ENCODE measurements at places on chromosomes 11 and 22.

- DNase-seq = peak; percentile 95
These were observed 21.5 kb downstream of the PICALM start for GRCh38 chr11:86047275-86047991.

GRCh38 chr11:69100454-69101114 lies 51.9 kb downstream of the TPCN2 start:
- no peak for DNase-seq

- DNase-seq = no peak
These were observed 35.1 kb upstream of the FJX1 start for GRCh38 chr11:35583126-35583525.

DNA sequence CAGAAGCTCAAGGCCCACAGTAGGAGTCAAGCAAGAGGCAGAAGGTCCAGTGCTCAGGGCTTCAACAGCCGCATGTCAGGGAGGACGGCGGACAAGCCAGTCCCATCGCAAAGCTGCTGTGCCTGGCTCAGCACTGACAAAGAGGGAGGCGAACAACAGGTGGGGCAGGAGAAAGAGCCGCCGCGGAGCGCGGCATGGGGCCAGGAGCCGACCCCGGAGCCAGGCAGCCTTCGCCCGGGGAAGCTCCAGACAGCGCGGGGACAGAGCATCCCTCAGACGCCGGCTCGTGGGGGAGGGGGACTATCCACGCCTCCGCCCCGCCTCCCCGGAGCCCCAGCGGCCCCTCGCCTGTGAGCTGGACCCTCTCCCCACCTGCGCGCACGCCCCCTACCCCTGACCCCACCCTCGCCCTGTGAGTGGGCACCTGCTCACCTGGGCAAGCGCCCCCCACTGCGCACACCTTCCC lies 369 bp downstream of the DHCR7 start:
- peak; percentile 8 for DNase-seq

DNA sequence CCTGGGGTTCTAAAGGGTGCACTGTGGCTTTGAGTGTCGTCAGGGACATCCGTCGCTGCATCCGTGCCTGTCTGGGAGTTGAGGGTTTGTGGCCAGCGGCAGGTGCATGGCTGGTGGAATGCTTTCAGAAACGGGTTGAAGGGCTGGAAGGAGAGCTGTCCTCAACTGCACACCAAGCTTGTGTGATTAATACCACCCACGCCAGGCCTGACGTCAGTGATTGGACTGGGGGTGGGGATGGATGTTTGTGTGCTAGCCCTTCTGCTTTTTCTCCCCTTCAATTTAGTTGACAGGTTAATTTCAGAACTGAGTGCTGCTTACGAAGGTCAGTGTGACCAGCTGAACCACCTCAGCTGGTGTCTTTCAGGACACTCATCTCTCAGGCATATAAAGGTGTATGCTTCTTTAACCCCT lies 3.2 kb upstream of the GAB2 start:
- peak; percentile 98 for DNase-seq

- DNase-seq = no peak
These were observed 126.3 kb downstream of the C11orf91 start for GRCh38 chr11:33574331-33574730.

GRCh38 chr11:63505857-63506528 lies at the start of gene LGALS12:
TSS of gene LGALS12 (plus strand) at chr11:63506084. CDS start at chr11:63506459, 375 bp downstream.
- peak; percentile 43 for DNase-seq

GRCh38 chr22:43886231-43886630 lies 5.6 kb downstream of the PNPLA5 start:
- DNase-seq = no peak

GRCh38 chr11:126544108-126545056 lies 188.9 kb downstream of the ST3GAL4 start:
- DNase-seq = no peak

- DNase-seq = peak; percentile 43
These were observed 39.1 kb downstream of the CASP12 start for GRCh38 chr11:104858882-104859775.

- DNase-seq = no peak
These were observed 1078.0 kb downstream of the BRD1 start for GRCh38 chr22:48749555-48750227.

GRCh38 chr11:11512090-11512489 lies 109.7 kb downstream of the GALNT18 start:
- no peak for DNase-seq

DNA sequence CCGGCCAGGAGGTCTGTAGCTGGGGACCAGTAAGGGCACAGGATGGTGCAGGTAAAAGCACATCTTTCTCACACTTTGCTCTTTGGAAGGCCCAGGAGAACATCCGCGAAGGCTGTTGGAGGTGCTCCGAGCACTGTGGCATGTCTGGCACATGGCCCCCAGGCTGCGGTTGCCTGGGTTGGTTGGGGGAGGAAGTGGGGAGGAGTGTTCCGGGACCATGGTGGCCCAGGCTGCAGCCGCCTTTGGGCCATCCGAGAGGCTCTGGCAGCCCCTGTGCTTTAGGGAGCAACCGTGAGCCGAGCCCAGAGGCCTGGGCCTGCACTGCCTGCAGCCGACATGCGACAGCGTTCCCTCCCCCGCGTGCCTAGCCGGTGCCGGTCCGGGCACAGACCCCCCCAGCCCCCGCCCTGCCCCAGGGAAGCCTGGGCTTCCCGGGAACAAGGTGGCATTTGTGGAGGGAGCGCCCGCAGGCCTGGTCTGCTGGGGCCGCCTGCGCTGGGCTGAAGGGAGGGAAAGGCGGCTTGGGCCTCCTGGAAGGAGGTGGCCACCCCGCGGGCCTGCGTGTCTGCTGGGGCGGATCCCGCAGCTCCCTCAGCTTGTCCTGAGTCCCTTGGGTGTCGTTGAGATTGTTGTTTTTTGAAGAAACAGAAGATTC lies 57.9 kb downstream of the GRAMD4 start:
- DNase-seq = no peak

- peak; percentile 44 for DNase-seq
These were observed 112.2 kb downstream of the SBF2 start for GRCh38 chr11:10181811-10182210.

DNA sequence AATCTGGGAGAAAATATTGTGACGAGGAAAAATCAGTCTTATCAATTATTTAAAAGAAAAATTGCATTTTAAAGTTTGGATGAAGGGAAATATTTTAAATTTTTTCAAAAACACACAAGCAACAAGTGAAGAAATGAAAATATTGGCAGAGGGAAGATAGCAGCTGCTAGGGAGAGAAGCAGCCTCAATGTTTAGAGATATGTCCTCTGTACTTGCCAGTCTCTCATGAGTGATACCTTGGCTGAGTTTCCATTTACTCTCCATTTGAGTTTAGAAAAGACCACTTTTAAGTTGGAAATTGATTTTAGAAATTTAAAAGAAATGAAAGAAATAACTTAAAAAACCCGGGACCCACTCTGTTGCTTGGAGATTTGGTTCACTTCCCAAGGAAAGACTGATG lies 88.6 kb upstream of the DBX1 start:
- no peak for DNase-seq

DNA sequence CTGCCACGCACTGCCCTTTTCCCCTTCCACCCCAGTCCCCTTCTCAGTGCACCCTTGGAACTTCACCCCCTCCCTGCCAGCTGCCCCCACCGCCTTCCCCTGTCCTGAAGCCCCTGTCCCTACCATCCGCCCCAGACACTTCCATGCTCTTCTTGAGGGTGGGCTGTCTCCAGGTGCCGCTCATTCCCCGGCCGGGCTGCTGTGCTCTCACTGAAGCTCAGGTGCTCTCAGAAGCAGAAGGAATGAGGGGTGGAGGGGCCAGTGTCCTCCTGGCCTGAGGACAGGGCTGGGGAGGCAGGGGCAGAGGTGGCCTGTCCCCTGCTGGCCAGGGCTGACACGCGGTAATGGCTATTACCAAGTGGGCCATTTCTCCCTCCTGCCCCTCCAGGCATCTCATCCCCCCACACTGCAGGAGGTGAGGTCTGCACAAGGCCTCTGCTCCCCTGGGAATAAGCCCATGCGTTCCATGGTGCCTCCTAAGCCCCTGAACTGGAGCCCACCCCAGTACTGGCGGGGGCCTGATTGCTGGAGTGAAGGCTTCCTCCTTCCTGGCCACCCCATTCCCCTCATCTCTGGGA lies 6.6 kb upstream of the BID start:
- no peak for DNase-seq

DNA sequence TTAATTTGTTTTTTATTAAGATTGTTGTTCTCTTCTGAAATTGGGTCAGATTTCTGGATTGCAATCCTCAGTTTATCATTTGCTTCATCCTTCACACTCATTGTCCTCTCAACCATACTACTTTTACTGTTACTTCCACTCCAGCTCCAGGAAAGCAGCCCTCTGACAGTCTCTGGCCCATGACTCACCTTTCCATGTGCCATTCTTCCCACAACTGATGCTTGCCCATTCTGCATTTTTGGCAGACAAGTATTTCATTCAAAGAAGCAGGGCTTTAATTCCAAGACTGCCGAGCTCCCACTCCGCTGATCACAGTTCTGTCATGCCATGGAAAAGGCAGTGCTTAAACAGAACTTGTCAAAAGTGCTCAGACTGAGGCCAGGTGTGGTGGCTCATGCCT lies 139.2 kb downstream of the WNT11 start:
- DNase-seq = no peak

DNA sequence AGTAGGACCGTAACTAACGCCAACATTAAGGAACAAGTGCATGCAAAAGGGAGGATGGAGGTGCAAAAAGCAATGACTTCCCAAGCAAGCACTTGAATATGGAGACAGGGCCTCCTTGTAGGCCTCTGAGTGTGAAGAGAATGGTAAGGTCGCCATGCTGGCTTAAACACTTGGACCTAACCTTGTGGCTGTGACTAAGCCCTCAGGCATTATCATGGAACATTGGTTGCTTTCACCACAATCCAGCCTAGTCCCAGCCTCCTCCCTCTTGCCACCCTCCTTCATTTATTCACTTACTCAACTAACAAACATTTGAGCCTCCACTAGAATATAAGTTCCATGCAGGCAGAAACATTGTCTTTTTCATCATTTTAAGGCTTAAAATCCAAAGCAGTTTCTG lies 11.9 kb upstream of the SYTL2 start:
- no peak for DNase-seq

- DNase-seq = no peak
These were observed 9.9 kb downstream of the B3GAT1 start for GRCh38 chr11:134401825-134402809.

GRCh38 chr11:8335186-8335585 lies 71.5 kb upstream of the LMO1 start:
- DNase-seq = no peak

- no peak for DNase-seq
These were observed 458.0 kb upstream of the ARHGAP42 start for GRCh38 chr11:100229086-100229485.

GRCh38 chr22:47750086-47750485 lies 987.6 kb downstream of the TBC1D22A start:
- no peak for DNase-seq

GRCh38 chr11:61333550-61334433 lies 764 bp downstream of the TKFC start:
- no peak for DNase-seq

DNA sequence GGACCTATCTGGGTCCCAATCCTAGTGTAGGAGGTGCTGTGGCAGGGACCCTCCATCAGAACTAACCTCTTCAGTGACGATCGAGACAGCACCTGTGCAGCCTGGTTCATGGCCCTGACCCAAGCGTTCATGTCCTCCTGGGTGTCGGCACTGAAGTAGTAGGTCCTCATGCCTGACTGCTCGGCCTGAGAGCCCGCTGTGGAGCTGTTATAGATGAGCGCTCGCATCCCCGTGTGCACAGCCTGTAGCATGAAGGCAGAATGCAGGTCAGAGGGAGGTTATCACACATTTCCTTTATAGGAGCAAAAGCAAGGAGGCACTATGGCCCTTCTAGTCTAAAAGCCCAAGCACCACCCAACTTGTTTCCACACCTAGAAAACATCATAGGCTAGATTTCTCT lies 103.0 kb downstream of the C11orf58 start:
- DNase-seq = no peak

GRCh38 chr11:83744620-83745192 lies 458.5 kb upstream of the CCDC90B start:
- DNase-seq = no peak

- peak; percentile 3 for DNase-seq
These were observed 44.9 kb upstream of the ARFGAP3 start for GRCh38 chr22:42901790-42902508.

- no peak for DNase-seq
These were observed 12.2 kb downstream of the OR4D9 start for GRCh38 chr11:59523541-59523940.

DNA sequence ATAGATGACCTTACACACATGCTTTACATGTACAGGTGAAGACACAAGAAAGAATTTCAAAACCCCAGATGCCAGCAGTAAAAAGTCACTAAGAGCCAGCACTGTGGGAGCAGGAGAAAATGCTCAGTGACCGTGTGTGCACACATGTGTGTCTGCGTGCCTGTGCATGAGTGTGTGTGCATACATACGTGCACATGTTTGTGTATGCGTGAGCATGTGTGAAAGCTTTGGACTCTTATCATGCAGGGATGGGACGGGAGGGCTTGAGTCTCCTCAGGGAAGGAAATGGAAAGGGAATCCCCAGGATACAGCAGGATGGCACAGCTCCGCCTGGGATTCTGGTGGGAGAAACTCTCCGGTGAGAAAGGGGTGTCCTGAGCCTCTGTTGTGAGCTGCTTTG lies 121.5 kb upstream of the B3GAT1 start:
- no peak for DNase-seq

DNA sequence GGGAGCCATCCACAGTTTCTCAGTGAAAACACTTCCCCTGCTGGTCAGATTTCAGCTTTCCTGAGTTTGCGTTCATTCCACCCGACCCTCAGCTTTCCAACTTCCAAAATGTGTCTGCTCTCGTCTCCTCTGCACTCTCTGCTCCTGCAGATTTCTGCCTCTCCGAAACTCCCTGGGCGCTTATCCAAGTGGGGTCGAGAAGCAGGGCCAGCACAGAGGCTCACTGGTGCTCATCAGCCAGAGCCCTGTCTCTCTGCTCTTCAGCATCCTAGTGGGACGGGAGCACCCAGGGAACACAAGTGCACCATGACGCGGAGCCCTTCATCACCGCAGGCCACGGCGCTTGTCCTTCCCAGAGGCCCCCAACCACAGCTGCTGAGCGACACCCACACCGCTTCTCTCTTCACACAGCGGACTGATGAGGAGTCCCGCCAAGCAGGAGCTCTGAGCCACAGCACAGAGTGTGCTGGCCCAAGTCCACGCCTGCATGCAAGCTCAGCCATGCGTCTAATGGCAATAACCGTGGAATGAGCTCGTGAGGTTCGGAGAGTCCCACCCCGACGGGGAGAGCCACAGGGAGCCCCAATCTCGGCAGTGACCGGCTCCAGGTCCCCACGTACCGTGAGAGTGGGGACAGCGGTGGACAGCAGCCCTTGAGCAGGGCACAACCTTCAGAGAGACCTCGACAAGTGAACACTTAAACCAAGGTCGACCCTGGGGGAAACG lies 27.9 kb upstream of the MOB2 start:
- DNase-seq = no peak

- DNase-seq = peak; percentile 56
These were observed 137.6 kb downstream of the CD44 start for GRCh38 chr11:35276396-35277145.

- DNase-seq = no peak
These were observed 45.2 kb downstream of the SYN3 start for GRCh38 chr22:33012833-33013450.

- DNase-seq = no peak
These were observed 9.4 kb downstream of the CEP164 start for GRCh38 chr11:117337076-117337475.

GRCh38 chr22:24107661-24108060 lies 73.6 kb upstream of the SUSD2 start:
- DNase-seq = no peak

- no peak for DNase-seq
These were observed 146.0 kb downstream of the OPCML start for GRCh38 chr11:133386262-133386661.

GRCh38 chr11:5368502-5369043 lies 15.0 kb upstream of the OR51M1 start:
- DNase-seq = no peak
